ENCODE measurements at places on chromosomes 1 and 21.

- H3K27me3 ChIP-seq, result no peaks in the 10 kb centered on the region
- H3K36me3 ChIP-seq, result peaks cover 84% of the 10 kb centered on the region
- H3K27ac ChIP-seq, result peak overlapping the region; percentile 86
- H3K4me1 ChIP-seq, result peaks cover 51% of the 10 kb centered on the region
These were observed 37.0 kb downstream of the MIA3 start for GRCh38 chr1:222654849-222655248.

DNA sequence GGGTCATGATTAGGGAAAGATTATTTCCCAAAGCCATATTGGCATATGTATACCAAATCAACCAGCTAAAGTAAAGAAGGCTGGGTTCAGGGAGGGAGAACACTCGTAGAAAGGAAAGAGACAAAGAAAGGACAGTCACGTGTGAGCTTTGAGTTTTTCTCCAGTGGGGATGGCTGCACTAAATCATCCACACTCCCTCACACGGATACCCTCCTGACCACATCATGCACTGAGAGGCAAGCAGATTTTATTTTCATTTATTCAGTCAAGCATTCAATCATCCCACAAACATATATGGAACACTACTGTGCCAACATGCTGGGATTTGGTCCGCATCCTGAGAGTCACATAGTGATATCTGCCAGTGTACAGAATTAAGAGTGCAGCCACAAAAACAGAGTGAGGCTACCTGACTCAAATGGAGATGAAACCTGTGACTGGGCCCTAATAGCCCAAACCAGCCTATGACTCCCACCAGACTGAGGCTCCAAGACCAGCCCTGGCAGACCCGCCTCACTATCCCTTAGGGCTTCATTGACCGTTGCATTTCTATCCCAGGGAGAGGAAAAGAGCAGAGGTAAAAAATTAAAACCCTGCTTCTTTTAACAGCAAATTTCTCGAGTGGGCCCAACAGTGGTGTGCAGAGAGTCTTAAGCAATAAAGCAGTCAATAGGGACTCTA lies 155.9 kb downstream of the BARHL2 start:
- H3K4me1 ChIP-seq, result peaks cover 2% of the 10 kb centered on the region
- DNase-seq, result no peak
- H3K27ac ChIP-seq, result no peak overlapping the region
- no peaks in the 10 kb centered on the region for H3K36me3 ChIP-seq
- H3K27me3 ChIP-seq, result peaks cover 9% of the 10 kb centered on the region

DNA sequence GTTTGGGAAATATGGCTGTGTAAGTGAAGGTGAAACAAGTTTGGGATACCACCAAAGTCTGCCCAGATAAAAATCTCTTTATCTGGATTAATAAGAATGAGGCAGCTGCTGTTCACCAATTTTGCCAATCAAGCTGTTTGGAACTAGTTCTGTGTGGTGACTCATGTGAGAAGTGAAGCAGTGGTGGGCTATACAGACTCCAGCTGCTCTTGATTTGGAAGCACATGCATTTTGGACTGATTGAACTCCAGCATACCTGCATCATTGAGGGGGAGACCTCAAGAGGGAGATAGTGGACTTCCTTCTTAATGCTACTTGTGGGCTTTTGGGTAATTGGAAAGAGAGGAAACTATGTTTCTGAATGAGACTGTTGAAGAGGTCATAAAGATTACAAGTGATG lies 99.2 kb upstream of the B3GALT2 start:
- peaks cover 9% of the 10 kb centered on the region for H3K4me1 ChIP-seq
- H3K36me3 ChIP-seq, result no peaks in the 10 kb centered on the region
- H3K4me3 ChIP-seq, result no peak overlapping the region
- no peak overlapping the region for H3K27ac ChIP-seq
- H3K27me3 ChIP-seq, result peaks cover under 1% of the 10 kb centered on the region
- no peak for DNase-seq

DNA sequence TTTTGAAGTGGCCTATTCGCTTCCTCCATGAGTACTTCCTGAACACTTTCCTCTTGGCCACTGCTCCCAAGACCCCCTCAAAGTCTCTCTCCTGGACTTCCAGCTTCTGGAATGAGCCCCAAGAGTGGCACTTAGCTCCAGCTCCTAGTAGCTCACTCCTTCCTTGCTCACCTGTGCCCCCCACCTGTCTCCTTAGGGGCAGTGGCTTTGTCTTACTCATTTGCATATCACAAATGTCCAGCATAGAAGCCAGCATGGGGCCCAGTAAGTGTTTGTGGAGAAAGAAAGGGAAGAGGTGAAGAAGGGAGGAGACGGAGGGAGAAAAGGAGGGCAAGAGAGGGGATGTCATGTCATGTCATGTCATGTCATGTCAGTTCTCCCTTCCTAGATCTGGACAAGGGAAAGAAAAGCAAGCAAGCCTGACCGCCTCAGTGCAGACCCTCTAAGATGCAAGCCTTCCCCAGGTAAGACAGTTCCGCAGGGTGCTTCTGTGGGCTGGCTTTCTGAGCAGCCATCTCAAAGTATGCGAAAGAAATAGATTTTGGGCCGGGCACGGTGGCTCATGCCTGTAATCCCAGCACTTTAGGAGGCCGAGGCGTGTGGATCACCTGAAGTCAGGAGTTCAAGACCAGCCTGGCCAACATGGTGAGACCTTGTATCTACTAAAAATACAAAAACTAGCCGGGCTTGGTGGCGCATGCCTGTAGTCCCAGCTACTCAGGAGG lies 6.9 kb upstream of the MX1 start:
- peaks cover 10% of the 10 kb centered on the region for H3K27me3 ChIP-seq
- peak overlapping the region; percentile 27 for H3K4me3 ChIP-seq
- peaks cover 2% of the 10 kb centered on the region for H3K36me3 ChIP-seq
- H3K27ac ChIP-seq, result peak overlapping the region; percentile 32

DNA sequence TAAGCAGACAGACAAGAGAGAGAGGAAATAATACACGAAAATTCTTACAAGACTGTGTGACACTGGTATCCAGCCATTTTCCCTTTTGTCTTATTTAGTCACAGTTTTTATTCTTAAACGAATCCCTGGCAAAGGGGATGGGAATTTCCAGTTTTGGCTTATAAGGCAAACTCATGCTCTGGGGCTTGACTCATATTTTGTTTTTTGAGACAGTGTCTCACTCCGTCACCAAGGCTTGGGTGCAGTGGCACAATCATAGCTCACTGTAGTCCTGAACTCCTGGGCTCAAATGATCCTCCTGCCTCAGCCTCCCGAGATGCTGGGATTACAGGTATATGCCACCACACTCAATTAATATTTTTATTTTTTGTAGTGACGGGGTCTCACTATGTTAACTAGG lies 31.9 kb downstream of the PTGER3 start:
- peaks cover 2% of the 10 kb centered on the region for H3K27me3 ChIP-seq
- H3K27ac ChIP-seq, result no peak overlapping the region
- H3K4me3 ChIP-seq, result no peak overlapping the region
- H3K36me3 ChIP-seq, result no peaks in the 10 kb centered on the region
- no peaks in the 10 kb centered on the region for H3K4me1 ChIP-seq
- DNase-seq, result no peak

DNA sequence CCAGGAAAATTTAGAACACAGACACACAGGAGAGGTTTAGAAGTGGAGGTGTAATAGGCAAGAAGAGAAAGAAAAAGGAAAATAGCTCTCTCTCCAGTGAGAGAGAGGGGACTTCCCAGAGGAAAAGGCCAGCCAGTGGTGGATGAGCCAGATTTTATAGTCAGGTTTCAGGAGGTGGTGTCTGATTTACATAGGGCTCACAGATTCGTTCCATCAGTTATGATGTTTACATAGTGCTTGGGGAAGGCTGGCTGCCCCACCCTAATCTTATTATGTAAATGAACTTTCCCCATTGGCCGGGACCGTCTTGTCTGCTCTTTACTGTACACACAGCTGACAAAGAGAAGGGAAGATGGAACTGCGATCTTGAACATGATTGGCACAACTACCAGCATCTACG lies 797.3 kb downstream of the PLA2G4A start:
- H3K27me3 ChIP-seq, result no peaks in the 10 kb centered on the region
- H3K27ac ChIP-seq, result no peak overlapping the region
- H3K4me3 ChIP-seq, result no peak overlapping the region
- H3K36me3 ChIP-seq, result no peaks in the 10 kb centered on the region

- peaks cover 17% of the 10 kb centered on the region for H3K4me1 ChIP-seq
- no peak overlapping the region for H3K27ac ChIP-seq
- H3K27me3 ChIP-seq, result no peaks in the 10 kb centered on the region
- DNase-seq, result no peak
- no peaks in the 10 kb centered on the region for H3K36me3 ChIP-seq
- H3K4me3 ChIP-seq, result no peak overlapping the region
These were observed 54.5 kb upstream of the PTGFRN start for GRCh38 chr1:116855191-116855619.

- H3K36me3 ChIP-seq, result peaks cover 58% of the 10 kb centered on the region
- H3K27me3 ChIP-seq, result no peaks in the 10 kb centered on the region
- DNase-seq, result no peak
- H3K4me1 ChIP-seq, result no peaks in the 10 kb centered on the region
- H3K4me3 ChIP-seq, result no peak overlapping the region
- no peak overlapping the region for H3K27ac ChIP-seq
These were observed 7.9 kb downstream of the HYI start for GRCh38 chr1:43445606-43446387.

DNA sequence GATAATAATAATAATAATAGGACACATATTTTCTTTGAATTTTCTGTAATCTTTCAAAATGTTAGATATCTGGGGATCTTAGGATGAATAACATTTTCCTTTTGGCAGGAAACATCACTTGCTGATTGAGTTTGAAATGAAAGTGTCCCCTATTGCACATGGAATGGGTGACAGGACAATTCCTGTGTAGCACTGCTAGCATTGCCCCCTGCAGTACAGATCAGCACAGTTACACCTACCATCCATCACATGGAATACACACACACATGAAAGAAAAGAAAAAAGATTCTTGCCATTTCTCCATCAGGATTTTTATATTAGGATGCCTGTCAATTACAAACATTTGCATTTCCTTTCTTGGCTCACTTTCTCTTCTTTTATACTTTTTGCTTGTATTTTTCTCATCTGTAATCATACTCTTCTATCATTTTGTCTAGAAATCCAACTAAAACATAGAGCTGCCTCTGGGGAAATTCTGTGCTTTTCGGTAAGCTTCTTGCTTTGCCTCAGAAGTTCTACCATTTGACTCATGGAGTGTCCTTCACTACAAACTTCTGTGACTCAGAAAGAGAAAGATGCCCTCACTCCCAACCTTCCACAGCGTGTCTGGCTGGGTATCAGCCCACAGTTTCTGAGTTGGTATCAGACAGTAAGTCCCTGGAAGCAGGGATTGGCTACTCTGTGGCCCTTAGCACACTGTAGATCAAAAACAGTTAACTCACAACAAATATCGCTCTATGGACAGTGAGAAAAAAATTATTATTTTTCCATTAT lies 641.2 kb downstream of the PTPRC start:
- no peaks in the 10 kb centered on the region for H3K36me3 ChIP-seq
- peaks cover 2% of the 10 kb centered on the region for H3K27me3 ChIP-seq
- no peak overlapping the region for H3K27ac ChIP-seq
- no peak overlapping the region for H3K4me3 ChIP-seq
- DNase-seq, result no peak

DNA sequence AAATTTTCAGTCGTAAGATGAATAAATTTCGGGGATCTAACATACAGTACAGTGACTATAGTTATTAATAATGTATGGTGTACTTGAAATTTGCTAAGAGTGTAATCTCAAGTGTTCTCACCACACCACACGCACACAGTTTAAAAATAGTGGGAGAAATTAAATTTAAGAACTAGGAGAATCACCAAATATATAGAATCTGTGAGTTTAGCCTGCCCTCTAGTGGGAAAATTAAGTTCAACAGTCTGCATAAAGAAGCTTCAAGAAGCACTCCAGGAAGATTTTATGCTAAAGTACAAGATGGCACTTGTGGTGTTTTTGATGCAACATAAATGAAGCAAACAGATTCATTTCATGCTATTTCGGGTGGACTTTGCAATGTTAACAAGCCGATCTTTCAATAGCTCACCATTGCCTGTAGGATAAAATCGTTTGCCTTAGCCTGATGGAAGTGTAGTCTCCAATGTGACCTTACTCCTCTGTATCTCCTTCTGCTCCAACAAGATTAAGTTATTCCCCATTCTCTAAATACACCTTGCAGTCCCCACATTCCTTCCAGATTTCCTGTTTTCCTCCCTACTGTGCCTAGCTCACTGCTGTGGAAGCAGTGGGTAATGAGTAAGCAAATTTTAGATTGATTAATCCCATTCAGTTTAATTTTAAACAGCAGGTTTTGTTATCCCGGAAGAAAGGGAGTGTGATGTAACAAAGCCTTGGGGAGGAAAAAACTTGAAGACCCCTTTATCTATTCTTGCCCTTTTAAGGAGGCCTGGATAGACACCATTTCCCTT lies 8.7 kb upstream of the PIK3C2B start:
- peaks cover 31% of the 10 kb centered on the region for H3K4me1 ChIP-seq
- DNase-seq, result peak; percentile 86
- peak overlapping the region; percentile 27 for H3K4me3 ChIP-seq
- peaks cover 3% of the 10 kb centered on the region for H3K36me3 ChIP-seq
- H3K27me3 ChIP-seq, result peaks cover 2% of the 10 kb centered on the region

GRCh38 chr1:24015221-24016210 lies 35.4 kb upstream of the SRSF10 start:
- H3K36me3 ChIP-seq, result no peaks in the 10 kb centered on the region
- peaks cover 1% of the 10 kb centered on the region for H3K4me1 ChIP-seq
- H3K4me3 ChIP-seq, result no peak overlapping the region
- no peak for DNase-seq
- H3K27me3 ChIP-seq, result peaks cover 17% of the 10 kb centered on the region
- H3K27ac ChIP-seq, result no peak overlapping the region

DNA sequence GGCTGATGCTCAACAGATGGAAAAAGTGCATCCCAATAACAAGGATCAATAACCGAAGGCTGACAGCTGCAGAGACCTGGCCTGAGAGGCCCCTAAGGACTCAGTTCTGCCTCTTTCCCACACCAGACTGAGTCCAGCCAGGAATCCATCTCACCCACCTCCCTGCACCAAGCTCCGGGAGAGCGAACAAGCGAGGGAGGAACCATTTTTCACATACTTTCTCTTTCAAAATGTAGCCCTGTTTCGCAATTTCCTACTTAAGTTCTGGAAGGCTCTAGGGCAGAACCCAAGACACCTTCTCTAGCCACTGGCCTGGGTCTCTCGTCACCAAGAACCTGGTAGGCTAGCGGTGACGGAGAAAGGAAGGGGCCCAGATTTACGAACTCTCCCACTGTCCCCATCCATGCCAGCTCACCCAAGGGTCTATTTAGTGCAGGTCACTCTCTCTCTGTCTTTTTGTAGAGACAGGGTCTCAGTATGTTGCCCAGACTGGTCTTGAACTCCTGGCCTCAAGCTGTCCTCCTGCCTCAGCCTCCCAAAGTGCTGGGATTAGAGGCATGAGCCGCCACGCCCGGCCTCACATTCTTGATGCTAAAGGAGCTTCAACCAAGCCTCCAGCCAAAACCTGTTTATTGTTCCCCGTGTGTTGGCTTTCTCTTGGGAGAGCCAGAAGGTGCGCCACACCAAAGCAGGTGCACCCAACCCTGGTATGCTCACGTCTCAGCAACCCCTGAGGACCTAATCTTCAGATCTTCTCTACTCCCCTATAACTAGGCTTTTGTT lies 10.9 kb upstream of the GNL2 start:
- H3K4me3 ChIP-seq, result no peak overlapping the region
- peaks cover 19% of the 10 kb centered on the region for H3K27me3 ChIP-seq
- DNase-seq, result no peak
- H3K36me3 ChIP-seq, result no peaks in the 10 kb centered on the region
- no peak overlapping the region for H3K27ac ChIP-seq
- peaks cover 3% of the 10 kb centered on the region for H3K4me1 ChIP-seq

- no peak overlapping the region for H3K27ac ChIP-seq
- DNase-seq, result no peak
- H3K36me3 ChIP-seq, result no peaks in the 10 kb centered on the region
- H3K27me3 ChIP-seq, result no peaks in the 10 kb centered on the region
- H3K4me3 ChIP-seq, result no peak overlapping the region
These were observed 17.1 kb downstream of the ADAMTS5 start for GRCh38 chr21:26949830-26950229.

All from activated CD4-positive, alpha-beta T cell treated with anti-CD3 and anti-CD28 coated beads, Interleukin-2, amount 10 ng/mL, durations not matched to agents 24 days and 14 days (primary cell).